GM13976 (cell line): ENCODE measurements at places on chromosomes 11 and 22.

- no peak for DNase-seq
Observed at GRCh38 chr11:110362971-110363509, 66.6 kb upstream of the RDX start.

GRCh38 chr22:20793748-20794649 lies 20.1 kb downstream of the SERPIND1 start:
- DNase-seq: no peak

DNA sequence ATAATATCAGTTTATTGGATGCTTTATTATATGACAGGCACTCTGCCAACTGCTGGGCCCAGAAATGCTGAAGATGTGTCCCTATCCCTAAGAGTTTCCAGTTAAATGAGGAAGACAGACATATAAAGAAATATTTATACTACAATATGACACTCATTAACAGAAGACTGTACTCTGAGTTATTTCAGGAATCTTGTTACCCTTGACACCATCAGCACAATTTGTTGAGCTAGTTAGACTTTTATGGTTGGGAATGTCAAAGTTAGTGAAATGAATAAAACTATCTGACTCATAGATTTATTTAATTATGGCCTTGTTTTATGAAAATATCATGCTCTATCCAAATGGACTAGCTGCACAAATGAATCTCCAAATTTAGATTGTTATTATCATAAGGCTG lies 25.6 kb upstream of the MSANTD4 start:
- no peak for DNase-seq

GRCh38 chr11:119691020-119691666 lies 37.9 kb downstream of the NECTIN1 start:
- no peak for DNase-seq

GRCh38 chr11:90321018-90321417 lies 98.2 kb upstream of the CHORDC1 start:
- no peak for DNase-seq

DNA sequence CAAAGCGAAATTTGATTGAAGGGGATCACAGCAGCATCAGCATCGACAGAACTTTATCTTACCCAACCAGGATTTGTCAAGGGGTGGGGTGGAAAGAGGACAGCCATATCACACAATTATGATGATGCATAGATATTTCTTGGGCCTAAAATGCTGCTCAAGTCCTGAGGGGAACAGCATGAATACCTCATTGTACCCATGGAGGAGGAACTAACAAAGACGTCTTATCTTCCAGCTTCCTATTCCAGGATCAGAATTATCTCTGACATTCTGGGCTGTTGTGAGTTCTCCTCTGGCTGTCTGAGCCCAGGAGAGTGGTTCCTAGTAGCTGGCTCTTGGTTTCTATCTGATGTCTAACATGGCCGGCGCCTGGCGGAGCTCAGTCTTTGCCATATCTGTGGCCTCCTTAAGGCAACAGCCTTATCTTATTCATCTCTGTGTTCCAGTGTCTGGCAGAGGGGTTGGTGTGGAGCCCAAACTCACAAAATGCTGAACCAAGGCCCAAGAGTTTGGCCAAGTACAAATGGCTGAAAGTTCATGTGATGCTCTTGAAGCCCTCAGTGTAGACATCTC lies 68.2 kb upstream of the TIMP3 start:
- no peak for DNase-seq

GRCh38 chr22:49724893-49725489 lies 102.7 kb downstream of the BRD1 start:
- peak; percentile 90 for DNase-seq

GRCh38 chr11:804599-804964 lies 449 bp downstream of the PIDD1 start:
- DNase-seq: no peak

- DNase-seq: no peak
Observed at GRCh38 chr11:17439316-17439782, 37.3 kb downstream of the ABCC8 start.

DNA sequence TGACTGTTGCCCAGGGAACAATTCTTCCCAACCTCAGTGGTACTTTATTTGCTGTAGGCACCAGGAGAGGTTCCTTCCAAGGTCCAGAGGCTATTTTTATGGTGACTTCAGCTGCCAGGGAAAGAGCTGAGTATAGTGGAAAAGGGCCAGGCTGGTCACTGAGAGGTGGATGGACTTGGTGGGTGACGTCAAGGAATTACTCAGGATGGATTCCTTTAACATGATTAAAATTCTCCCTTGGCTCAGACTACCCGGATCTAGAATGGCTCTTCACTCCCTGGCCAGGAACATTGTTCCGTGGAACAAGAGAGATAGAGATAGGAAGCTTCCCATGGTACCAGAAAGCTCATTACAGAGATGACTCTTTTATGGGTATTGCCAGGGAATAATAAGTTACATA lies 8.7 kb upstream of the CALCA start:
- DNase-seq: no peak

DNA sequence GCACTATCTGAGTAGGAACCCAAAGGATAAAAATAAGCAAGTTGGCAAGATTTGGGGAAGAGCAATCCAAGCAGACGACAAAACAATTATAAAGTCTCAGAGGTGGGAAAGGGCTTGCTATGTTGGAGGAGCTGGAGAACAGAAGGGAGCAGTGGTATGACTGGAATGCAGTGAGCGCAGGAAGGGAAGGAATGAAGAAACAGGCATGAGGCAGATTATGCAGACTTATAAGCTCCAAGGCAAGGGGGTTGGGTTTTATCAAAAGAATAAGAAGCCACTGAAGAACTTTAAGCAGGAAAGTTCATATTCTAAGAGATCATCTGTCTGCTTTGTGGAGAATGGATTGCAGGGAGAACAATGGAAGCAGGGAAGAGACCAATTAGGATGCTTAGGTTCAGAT lies 31.7 kb downstream of the PGM2L1 start:
- no peak for DNase-seq

GRCh38 chr11:12200991-12201985 lies 90.9 kb downstream of the MICAL2 start:
- DNase-seq: no peak

DNA sequence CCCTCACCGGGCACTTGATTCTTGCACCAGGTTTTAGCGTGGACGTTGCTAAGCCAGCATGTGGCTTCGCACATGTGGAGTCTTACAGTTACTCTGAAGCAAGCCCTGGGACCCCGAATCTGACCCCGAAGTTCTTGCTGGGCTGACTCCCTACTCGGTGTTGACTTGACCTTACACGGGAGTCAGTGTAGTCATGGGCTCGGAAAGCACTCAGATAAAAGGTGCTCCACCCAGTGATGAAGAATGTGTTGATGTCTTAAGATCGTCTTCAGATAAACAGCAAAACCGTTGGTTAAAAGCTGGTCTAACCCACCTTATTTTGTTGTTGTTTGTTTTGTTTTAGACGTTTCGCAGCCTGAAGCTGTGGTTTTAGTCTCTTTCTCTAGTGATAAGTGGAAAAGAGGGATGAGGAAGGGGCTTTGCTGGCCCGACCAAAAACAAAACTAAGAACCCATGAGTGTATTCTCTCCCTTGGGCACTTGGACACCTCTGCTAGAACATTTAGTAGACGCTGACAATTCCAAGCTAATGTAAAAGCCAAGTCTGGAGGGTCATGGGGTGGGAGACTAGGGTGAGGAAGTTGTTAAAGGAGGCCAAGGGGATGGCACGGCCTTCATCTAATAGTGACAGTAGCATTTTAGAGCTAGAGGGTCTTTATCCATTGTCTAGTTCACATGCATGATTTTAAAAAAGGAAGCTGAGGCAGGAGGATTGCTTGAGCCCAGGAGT lies 69.9 kb downstream of the BCR start:
- no peak for DNase-seq

GRCh38 chr11:19879307-19880087 lies 166.9 kb downstream of the NAV2 start:
- no peak for DNase-seq

GRCh38 chr22:25750569-25751173 lies 8.7 kb downstream of the MYO18B start:
- no peak for DNase-seq

DNA sequence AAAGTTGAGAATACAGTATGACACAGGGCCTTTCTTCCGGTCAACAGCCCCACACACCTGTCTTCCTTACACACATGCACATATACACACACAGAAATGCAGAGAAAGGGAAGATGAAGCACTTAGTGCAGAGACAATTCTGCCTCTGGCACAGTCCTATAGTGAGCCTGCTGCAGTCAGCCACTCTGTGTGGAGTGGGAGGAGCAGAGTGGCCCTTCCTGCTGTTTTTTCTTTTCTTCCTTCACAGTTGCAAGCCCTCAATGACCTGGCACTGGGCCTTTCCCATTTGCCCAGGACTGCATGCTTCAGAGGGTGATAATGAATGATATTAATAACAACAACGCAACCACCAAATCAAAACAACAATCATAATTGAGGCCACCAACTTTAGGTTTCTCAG lies 527.0 kb upstream of the B3GAT1 start:
- DNase-seq: no peak

DNA sequence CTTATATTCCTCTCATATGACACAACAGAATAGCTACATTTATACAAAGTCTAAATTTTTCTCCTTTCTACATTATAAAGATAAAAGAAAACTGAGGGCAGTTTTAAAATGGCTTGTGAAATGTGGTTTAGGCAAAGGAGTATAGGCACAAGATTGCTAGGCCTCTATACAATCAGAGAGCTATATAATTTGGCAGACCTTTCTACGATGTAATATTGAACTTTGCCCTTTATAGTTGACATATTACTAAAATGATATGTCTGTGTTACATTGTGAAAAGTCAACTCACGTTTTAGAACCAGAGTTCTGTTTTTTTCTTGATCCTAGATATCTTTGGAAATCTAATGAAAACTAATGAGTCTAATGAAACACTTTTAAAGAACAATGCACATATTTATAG lies 430.2 kb downstream of the DLG2 start:
- DNase-seq: no peak

DNA sequence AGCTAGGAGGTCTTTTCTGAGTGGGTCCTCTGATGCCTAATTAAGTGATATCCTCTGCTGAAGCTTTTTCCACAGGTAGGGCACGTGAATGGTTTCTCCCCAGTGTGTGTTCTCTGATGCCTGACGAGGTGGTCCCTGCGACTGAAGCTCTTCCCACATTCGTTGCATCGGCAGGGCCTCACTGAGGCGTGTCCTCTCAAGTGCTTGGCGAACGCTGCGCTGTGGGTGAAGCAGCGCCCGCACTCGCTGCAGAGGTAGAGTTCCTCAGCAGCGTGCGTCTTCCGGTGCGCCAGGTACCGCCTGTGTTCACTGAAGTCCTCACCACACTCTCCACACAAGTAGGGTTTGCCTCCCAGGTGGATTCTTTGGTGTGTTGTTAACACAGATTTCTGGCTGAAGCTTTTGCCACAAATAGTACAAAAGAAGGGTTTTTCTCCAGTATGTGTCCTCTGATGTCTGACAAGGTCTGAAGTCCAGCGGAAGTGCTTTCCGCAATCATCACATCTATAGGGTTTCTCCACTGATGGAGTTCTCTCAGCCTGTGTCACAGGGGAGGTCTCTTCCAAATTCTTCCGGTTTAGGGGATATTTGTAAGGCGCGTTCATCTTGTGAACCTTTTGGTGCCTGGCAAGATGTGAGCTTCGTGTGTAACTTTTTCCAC lies 15.3 kb downstream of the ZNF202 start:
- DNase-seq: no peak

GRCh38 chr11:64206457-64207255 lies at the start of gene FERMT3:
FERMT3 (plus strand) TSS chr11:64206721; CDS start chr11:64207365, 644 bp downstream.
- DNase-seq: peak; percentile 75

DNA sequence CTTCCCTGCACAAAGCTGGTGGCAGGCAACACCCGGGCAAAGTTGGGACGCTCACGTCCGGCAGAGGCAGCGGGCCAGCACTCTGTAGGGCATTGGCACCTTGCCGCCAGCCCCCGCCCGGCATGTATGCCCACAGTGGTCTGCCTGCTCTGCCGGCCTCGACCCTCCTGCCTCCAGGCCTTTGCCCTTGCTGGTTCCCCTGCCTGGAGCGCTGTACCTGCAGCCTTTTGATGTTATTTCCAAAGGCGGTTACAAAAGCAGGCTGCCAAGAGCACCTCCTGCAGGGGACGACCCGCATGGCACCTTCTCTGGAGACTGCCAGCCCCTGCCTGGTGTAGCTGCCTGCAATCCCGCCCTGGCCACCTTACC lies 56.5 kb upstream of the SHISAL1 start:
- DNase-seq: no peak

DNA sequence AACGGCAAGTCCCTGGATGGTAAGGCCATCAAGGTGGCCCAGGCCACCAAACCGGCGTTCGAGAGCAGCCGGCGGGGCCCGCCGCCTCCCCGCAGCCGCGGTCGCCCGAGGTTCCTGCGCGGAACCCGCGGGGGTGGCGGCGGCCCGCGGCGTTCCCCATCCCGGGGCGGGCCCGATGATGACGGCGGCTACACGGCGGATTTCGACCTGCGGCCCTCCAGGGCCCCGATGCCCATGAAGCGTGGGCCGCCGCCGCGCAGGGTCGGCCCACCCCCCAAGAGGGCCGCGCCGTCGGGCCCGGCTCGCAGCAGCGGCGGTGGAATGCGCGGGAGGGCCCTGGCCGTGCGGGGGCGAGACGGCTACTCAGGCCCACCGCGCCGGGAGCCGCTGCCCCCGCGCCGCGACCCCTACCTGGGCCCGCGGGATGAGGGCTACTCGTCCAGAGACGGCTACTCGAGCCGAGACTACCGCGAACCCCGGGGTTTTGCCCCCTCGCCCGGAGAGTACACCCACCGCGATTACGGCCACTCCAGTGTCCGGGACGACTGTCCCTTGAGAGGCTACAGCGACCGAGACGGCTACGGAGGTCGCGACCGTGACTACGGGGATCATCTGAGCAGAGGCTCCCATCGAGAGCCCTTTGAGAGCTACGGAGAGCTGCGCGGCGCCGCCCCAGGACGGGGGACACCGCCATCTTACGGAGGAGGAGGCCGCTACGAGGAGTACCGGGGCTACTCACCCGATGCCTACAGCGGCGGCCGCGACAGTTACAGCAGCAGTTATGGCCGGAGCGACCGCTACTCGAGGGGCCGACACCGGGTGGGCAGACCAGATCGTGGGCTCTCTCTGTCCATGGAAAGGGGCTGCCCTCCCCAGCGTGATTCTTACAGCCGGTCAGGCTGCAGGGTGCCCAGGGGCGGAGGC lies 792 bp downstream of the RBMXL2 start:
- DNase-seq: no peak

- no peak for DNase-seq
Observed at GRCh38 chr11:1908618-1909017, 10.9 kb upstream of the TNNT3 start.

GRCh38 chr22:18101536-18101935 lies 9.1 kb upstream of the TUBA8 start:
- no peak for DNase-seq

DNA sequence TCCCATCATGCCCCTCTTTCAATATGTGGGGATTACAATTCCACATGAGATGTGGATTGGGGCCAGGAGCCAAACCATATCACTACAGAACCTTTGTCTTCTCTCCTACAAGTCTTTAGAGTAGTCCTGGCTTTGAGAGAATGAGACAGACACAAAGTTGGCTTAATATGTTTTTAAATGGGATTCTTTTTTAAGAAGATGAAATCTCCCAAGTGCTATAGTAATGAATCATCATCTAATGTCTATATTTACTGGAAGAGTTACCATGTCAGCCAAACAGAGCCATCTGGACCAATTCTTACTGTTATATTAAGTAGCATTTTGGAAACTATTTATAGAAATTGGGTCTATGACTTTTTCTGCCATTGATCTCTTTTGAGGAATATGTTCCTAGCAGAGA lies 38.1 kb upstream of the CARD18 start:
- no peak for DNase-seq
